ENCODE measurements at places on chromosomes 3 and 15. TPM values are rescaled to one million over a fixed set of nuclear protein-coding genes. Genes with fewer than 3 reads are reported as not detected.

The TM4SF1 gene
- 1,260 TPM for total RNA-seq

The GRAMD2A gene
- 0.12 TPM for total RNA-seq

The GABRR3 gene
- total RNA-seq: not detected

The FOXL2NB gene
- total RNA-seq: 0.81 TPM

The ZNF860 gene
- total RNA-seq: 1.1 TPM

The CEMIP gene
- total RNA-seq: 1.3 TPM

The CLRN1 gene
- not detected for total RNA-seq

The SUSD5 gene
- total RNA-seq: 4.0 TPM

The GPR87 gene
- total RNA-seq: 2.1 TPM

The SLC12A1 gene
- not detected for total RNA-seq

The RARRES1 gene
- 11.2 TPM for total RNA-seq

The SUCNR1 gene
- 0.16 TPM for total RNA-seq

The ALDH1A3 gene
- total RNA-seq: 15.1 TPM

The PSTPIP1 gene
- total RNA-seq: not detected

The NEK11 gene
- 4.4 TPM for total RNA-seq

The TGM4 gene
- 0.07 TPM for total RNA-seq

The SH3GL3 gene
- 0.85 TPM for total RNA-seq

The PRSS50 gene
- total RNA-seq: not detected

The EPHB3 gene
- total RNA-seq: 0.26 TPM

The AADACL2 gene
- total RNA-seq: not detected

The AAGAB gene
- 62.8 TPM for total RNA-seq

The CA12 gene
- 188 TPM for total RNA-seq

The GOLGA6B gene
- not detected for total RNA-seq

The SRGAP3 gene
- 0.79 TPM for total RNA-seq

The SI gene
- not detected for total RNA-seq

The KLHL6 gene
- not detected for total RNA-seq

The CLSTN2 gene
- 0.02 TPM for total RNA-seq

The DCUN1D1 gene
- 16.2 TPM for total RNA-seq

The GOLGA8T gene
- 0.80 TPM for total RNA-seq

The GOLGA8G gene
- not detected for total RNA-seq

The CCDC54 gene
- not detected for total RNA-seq

The TRIM42 gene
- total RNA-seq: not detected

The LRRN1 gene
- not detected for total RNA-seq

The UACA gene
- 34.9 TPM for total RNA-seq

The PIGZ gene
- total RNA-seq: 1.5 TPM

The GOLGA6L7 gene
- not detected for total RNA-seq

The MST1R gene
- 8.3 TPM for total RNA-seq

The UBA5 gene
- 22.8 TPM for total RNA-seq

The RBSN gene
- total RNA-seq: 10.9 TPM

The FBXO40 gene
- total RNA-seq: not detected

The CPA3 gene
- total RNA-seq: not detected

The LIPH gene
- total RNA-seq: 5.1 TPM

The CLCN2 gene
- 5.9 TPM for total RNA-seq

The TRPM1 gene
- total RNA-seq: not detected

The CDHR4 gene
- 0.22 TPM for total RNA-seq

The SFMBT1 gene
- total RNA-seq: 7.3 TPM

The SERINC4 gene
- total RNA-seq: not detected

The GUCA1C gene
- not detected for total RNA-seq

The PRKCD gene
- 36.4 TPM for total RNA-seq

The TXNRD3 gene
- total RNA-seq: 5.9 TPM

The SLC12A8 gene
- 1.2 TPM for total RNA-seq

The EXD1 gene
- not detected for total RNA-seq

The ARGFX gene
- not detected for total RNA-seq

The MLH1 gene
- 31.8 TPM for total RNA-seq

The CYP1A2 gene
- not detected for total RNA-seq

The PLA2G4B gene
- 0.78 TPM for total RNA-seq
